ENCODE measurements at places on chromosomes 4 and X.

GRCh38 chr4:154585369-154586018 is 5.0 kb downstream of the FGA start:
- no peak for DNase-seq

- no peak for DNase-seq
Observed at GRCh38 chr4:151743128-151743854, 17.5 kb downstream of the GATB start.

- DNase-seq, result no peak
Observed at GRCh38 chr4:48642421-48643374, 137.4 kb downstream of the FRYL start.

DNA sequence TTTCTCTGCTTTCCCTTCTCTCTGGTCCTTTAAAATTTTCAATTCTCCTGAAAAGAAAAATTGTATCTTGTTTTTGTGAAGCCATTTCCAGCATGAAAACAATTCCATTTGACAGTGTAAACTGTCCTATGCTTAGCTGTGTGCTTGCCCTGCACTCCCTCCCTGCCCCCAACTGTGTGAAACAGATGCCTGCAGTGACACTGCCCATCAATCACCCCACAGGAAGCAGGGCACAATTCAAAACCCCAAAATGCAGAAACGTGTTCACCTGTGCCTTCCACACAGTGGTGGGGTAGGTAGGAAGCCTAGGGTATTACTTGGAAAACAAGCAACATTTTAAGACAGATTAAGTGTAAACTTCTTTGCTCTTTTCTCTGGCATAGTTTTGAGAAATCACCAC is 6.2 kb upstream of the FHDC1 start:
- no peak for DNase-seq

- no peak for DNase-seq
Observed at GRCh38 chr4:20679951-20680350, 20.3 kb upstream of the PACRGL start.

DNA sequence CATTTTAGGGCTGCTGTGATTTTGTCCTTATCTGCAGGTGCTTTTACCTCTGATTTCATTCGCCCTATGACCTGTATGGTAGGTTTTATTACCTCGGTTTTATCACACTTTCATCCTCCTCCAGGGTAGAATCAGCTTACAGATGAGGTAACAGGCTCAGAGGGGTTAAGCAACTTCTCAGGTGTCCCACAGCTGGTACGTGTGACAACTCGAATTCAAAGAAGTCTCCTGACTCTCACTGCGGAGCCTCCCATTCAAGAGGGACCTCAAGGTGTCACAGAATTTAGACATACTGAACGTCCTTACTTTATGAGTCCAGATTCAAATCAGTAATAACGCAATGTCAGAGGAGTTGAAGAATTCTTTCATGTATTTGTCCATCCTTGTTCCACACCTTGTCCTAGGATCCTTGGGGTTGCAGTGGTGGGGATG is 12.5 kb upstream of the KIAA0232 start:
- no peak for DNase-seq

GRCh38 chr4:108903464-108904221 is 140.8 kb upstream of the ETNPPL start:
- no peak for DNase-seq

DNA sequence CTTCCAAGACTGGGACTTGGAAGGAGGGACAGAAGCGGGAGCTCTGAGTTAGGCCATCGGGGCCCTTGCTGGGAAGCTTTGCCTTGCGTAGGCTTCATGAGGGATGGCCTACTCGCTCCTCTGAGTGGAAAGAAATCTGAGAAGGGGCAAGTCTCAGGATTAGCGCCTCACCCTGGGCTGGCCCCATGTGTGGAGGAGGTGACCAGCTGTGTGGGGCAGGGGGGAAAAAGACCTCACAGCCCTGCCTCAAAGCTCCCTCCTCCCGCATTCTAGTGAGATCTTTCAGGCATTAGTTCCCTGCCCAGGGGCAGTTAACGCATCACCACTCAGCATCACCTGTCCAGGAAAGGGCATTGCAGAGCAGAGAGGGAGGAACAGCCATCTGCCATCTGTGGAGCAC is 156.1 kb downstream of the ENPP6 start:
- no peak for DNase-seq

DNA sequence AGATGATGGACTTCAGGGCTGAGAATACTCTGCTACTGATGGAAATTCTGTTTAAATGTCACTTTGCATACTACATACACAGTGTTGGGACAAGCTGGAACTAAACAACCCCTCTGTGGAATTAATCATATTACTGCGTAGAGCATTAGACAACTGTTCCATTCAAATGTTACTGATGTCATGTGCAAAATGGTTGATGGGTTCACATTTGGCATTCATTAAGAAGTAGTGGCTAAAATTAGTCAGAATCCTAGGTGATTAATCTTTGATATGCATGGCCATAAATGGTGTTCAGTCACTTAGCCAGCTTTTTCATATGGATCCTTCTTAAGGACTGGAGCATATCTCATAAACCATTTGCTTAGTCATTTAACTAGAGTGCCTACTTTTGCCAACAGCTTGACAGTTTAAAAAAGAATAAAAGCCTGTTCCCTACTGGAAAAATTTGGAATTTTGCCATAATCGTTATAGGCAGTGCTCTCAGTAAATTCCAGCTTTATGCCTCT is 105.2 kb downstream of the RNF150 start:
- DNase-seq, result no peak

- no peak for DNase-seq
Observed at GRCh38 chr4:1210971-1211370, 38.0 kb downstream of the CTBP1 start.

DNA sequence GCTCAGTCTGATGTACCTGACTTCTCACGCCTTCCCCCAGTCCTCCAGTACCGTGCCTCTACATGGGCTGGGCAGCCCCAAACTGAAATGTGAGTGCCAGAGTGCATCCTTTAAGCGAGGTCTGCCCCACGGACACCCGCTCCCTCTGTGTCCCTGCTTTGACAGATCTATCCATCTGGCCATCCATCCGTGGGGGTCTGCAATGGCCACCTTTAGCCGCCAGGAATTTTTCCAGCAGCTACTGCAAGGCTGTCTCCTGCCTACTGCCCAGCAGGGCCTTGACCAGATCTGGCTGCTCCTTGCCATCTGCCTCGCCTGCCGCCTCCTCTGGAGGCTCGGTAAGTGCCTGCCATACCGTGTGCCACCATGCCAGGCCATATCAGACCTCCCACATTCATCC is 827 bp downstream of the PORCN start:
- no peak for DNase-seq

DNA sequence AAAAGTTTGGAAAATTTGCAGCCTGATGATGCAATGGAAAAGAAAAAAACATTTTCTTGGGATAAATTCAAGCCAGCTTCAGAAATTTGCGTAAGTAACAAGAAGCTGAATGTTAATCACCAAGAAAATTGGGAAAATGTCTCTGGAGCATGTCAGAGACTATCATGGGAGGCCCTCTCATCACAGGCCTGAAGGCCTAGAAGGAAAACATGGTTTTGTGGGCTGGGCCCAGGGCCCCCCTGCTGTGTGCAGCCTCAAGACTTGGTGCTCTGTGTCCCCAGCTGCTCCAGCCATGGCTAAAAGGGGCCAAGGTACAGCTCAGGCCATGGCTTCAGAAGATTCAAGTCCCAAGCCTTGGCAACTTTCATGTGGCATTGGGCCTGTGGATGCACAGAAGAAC is 1049.8 kb upstream of the GRIA3 start:
- DNase-seq, result no peak

- no peak for DNase-seq
Observed at GRCh38 chr4:73872316-73873108, 3.3 kb downstream of the CXCL1 start.

DNA sequence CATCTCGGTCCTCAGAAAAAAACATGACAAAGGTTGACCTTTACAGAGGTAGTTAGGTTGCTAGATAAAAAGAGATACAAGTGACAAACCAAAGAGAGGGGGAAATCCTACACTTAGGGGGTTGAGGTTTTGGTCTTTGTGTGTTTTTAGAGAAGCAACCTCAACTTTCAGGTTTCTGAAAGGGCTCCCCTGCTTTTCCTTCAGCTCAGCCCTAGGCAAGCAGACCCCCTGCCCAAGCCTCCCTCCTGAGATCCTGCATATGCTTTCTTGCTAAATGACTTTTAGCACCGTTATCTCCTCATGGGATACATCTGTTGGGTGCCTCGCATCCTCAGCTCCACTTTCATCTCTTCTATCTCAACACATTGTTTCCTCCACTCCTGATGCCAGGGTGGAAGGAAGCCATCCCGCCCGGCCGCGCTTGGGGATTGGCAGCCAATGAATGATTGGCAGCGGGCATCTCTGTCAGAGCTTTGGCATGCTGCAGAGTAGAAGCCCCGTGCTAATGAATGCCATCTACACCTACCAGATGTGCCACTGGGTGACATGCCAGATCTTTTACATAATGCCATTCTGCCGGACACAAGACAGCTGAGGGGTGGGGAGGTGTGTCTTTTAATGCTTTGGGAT is 15.0 kb upstream of the PRDM8 start:
- DNase-seq, result no peak

DNA sequence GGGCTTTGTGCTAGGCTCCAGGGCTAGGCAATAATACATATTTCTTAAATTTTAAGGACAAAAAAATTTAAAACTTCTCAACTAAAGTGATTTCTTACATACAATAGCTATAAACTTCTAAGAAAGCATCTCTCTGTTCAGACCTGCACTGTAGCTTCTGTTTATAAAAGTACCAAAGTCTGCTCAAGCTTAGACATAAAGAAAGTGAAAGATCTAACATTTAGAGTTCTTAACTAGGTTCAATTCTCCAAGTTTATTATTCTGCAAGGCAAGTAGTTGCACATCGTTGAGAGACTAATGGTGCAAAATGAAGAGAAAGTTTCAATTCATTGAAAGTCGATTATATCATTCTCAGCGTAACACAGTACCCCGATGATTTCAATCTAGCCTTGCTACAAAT is 857.4 kb upstream of the HTR2C start:
- DNase-seq, result no peak

- no peak for DNase-seq
Observed at GRCh38 chrX:2828344-2828958, at the start of gene GYG2. TSS of gene GYG2 (plus strand) at chrX:2828930. CDS start at chrX:2830189, 1,259 bp downstream.

DNA sequence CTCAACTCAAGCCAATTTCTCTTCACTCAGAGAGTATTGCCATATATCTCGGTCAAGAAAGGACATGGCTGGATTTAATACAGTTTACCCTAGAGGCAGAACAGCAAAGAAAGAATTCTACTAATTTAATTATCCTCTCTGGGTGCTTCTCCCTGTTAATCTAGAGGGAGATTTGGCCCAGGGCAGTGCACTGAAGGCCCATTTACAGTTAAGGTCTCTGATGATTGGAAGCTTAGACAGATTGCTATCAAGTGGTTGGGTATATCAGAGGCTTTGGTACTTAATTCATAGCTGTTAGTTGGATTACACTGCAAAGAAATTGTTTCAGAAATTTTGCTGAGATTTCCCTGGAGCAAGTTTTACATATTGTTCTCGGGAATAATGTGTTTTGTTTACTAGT is 4.6 kb upstream of the CNKSR2 start:
- no peak for DNase-seq

DNA sequence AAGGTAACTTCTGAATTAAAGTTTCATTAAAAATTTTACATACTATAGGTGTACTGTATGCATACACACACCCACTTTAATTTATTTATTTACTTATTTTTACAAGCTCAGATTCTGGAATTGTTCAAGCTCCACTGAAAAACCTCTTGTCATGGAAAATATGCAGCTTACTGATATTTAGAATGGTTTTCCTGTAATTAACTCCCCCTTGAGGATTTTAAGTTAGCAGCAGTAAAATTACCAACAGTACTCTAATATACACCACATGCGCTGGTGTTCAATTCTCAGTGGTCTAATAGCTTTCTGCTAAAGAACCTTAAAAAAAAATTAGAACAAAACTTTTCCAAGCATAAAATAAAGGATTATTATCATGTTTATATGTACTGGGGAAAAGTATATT is 12.0 kb downstream of the MAB21L2 start:
- no peak for DNase-seq

DNA sequence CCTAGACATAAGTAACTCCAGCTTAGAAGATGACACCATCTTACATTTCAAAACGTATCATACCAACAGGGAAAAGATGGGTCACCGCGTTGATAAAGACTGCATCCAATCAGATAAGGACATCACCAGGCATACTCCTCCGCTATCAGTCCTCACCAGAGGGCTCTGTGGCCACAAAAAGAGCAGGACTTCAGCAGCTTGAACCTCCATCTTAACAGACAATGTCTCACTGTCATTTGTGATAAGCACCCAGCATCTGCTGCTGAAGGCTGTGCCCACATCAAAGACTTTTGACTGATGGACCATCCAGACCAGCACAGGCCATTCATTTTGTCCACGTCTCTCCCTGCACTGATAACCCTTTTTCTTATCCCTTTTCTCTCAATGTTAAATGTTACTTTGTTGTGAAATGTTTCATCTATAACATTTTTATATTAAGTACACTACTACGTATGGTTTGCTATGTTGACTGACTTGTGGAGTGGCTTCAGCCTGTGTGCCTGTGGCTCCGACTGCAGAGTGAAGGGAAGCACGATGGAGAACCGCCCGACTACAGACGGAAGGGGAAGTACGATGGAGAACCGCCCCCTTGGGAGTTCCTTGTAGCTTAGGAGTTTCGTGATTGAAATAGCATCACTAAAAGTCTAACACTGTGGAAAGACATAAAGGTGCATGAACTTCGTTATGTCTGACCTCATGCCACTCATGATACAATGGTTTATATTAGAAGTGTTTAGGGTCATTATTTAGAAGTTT is 595.4 kb upstream of the AGA start:
- DNase-seq, result no peak

- DNase-seq, result no peak
Observed at GRCh38 chr4:151291485-151291884, 14.5 kb downstream of the PRSS48 start.

DNA sequence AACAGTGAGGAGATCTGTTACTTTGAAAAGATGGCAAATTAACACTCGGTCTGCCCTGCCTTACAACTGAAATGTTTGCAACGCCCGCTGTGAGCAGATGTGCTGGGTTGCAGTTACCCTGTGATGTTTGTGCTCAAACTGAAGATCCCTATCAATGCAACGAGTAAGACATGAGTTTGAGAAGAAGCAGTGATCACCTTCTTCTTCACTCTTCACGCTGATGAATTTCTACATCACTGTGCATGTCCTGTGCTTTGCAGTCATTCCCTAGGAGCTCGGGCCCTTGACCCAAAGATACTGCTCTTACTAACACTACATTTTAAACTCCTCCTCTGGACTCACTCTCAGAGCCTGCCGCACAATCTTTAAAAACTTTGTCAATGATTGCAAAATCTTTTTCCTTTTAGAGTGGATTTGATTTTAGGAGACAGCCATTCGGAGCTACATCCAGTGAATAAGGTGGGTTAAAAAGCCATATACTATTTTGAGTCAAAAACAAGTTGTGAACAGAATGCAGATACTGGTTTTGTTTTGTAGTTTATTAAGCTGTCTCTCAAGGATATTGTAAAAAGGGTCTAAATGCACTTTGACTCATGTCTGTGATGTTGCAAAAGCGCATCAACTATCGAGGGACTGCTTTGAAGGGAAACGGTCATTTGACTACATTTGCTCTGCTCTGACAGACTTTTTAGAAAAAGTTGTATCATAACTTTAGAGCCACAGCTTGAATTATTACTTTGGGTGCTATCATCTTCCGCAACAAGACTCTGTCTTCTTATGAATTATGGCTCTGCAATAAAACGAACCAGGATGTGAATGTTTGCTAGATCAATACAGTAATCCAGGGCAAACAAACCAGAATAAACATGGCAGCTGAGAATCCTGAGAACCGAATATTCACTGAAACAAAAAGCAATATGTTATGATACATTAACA is 5.7 kb upstream of the RHOH start:
- DNase-seq, result no peak
